ENCODE measurements at places on chromosomes 6 and 20.

GRCh38 chr20:32160341-32160740 is 47.2 kb downstream of the PLAGL2 start:
- no peak for DNase-seq

GRCh38 chr20:2010533-2010932 is 16.7 kb upstream of the PDYN start:
- no peak for DNase-seq

DNA sequence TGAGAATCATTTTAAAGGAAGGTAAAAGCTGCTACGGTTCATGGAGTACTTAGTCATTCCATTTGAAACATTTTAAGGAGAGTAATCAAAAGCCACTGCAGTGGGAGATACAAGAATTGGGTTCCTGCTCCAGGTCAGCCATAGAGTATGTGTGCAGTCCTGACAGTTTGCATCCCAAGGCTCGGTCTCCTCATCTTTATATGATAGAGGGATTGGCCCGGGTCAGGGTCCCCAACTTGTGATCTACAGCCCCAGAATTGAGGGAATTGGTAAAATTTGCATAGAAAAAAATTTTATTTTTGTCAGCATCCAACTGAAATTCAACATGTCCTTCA is 147.4 kb upstream of the PRND start:
- no peak for DNase-seq

- no peak for DNase-seq
Observed at GRCh38 chr6:760982-761955, 68.3 kb upstream of the EXOC2 start.

- DNase-seq = peak; percentile 75
Observed at GRCh38 chr6:134553936-134554335, 236.0 kb upstream of the SGK1 start.

DNA sequence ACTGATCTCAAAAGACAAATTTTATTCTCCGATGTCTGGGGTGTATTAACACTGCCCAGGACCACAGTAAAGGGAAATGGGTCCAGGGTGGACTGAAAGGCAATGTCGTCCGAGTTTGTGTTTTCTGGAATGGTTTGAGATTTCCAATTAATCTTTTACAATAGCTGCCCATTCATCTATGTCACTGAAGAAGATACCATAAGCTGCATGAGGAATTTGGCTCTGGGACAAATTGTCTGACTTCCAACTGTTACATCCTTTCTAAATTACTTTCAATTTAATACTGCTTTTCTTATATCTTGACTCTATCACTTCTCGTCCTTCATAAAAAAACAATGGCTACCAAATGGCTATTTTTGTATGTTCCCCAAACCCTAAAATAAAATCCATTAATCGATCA is 130.7 kb upstream of the KCNK16 start:
- no peak for DNase-seq

DNA sequence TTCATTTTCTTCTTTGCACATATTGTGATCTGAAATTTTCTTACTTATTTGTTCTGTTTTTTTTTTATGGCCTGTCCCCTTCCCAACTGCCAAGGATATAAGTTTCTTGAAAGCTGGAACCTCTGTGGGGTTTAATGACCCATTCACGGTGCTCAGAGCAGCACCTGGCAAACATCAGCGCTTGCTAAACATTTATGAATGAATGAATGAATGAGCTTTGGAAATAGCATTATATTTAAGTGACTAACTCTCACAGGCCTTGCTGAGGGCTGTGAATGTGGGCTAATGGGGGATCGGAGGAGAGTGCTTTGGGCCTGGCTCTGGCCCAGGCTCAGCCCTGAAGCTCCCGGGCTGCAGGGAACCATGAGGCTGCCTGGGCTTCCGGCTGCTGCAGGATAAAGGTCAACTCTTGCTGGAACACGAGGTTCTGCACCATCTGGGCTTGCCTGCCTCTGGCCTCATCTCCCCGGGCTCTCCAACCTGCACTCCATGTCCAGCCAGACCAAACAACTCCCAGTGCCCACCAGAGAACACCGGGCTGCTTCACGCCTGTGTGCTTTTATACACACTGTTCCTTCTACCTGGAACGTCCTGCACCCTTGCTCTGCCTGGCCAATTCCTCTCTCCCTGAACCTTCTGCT is 14.6 kb upstream of the ARMC12 start:
- no peak for DNase-seq

DNA sequence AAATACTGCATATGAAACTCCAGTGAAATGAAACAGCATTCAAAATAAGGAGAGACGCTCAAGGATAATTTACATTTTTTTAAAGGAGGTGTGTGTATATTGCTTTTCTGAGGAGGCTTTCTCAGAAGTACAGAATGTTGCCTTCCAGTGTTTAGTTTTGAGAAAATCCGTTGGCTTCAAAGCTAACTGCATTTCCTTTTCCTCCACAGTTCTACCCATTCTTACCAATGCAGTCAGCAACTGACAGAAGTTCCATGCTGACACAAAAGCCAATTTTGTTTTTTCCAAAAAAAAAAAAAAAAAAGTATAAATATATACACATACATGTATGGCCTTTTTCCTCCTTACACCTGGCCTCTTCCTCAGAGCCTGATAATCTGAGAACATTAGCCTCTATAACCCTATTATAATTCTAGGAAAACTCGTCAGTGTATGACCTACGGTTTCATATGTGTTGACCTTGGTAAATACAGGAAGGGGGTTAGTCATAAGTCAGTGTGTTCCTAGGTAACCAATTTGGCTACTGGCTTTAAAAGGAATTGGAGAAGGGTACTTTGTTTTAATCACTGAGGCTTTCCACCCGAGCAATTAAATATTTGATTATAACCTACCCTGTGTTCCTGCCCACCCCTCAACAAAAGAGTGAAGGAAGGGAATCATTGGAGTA is 24.2 kb downstream of the MGME1 start:
- no peak for DNase-seq

DNA sequence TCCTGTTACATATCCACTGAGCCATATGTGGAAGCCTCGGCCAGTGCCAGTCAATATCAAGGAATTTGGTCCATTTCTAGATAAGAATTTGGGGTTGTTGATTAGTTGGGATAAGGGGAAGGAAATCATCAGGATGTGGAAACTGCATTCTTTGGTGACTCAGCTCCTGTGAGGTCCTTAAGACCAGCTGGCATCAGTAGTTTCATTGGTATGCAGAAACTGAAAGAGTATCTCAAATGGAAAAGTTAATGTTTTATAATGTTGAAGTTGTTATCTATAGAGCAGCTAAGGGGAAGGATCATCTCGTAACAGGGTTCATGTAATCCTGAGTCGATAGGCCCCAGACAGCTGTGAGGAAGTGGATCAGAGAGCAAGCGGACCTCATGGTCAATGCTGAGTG is 87.9 kb upstream of the PRND start:
- peak; percentile 46 for DNase-seq

DNA sequence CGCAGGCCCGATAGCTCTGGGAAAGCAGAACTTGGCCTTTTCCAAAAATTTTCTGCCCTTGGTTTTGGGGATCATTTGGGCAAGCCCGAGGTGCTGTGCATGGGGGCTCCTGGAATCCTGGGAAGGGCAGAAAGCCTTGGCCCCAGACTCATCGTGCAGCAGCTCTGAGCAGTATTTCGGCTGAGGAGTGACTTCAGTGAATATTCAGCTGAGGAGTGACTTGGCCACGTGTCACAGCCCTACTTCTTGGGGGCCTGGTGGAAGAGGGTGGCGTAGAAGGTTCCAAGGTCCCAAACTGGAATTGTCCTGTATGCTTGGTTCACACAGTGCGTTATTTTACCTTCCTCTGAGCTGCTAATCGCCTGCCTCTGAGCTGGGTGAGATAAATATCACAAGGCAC is 1.1 kb upstream of the BMP2 start:
- no peak for DNase-seq

DNA sequence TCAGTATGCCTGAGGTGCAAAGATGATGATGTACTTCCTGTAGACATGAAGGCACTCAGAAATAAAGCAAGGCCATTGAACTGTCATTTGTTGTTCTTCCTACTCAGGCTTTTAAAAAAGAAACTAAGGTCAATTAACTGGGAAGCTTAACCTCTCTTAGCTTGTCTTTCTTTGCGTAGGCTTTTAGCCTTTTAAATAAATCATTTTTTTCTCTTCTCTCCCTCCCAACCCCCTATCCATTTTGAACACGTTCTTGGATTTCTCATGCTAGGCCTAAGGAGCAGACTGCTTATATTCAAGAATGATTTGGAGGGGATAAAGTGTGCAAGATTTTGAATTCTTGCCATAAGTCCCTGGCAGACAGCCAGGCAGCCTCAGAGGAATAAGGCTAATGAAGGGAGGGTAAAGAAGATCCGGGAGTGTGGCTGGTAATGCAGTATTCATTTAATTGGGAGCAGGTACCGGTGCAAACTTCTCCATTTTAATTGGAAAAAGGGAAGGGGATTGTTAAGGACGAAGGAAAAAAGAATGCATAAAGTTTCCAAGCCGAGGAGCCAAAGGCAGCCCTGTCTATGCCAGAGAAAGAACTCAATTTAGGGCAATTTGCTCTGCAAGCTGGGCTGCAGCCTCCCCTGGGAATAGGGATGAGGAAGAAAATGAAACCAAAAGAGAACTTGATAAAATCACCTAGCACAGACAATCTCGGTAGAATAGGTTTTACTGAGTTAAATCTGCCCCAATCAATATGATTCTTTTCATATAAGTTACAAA is 343.8 kb upstream of the MMS22L start:
- no peak for DNase-seq

GRCh38 chr20:50491926-50492634 is 18.1 kb upstream of the PTPN1 start:
- DNase-seq = no peak

DNA sequence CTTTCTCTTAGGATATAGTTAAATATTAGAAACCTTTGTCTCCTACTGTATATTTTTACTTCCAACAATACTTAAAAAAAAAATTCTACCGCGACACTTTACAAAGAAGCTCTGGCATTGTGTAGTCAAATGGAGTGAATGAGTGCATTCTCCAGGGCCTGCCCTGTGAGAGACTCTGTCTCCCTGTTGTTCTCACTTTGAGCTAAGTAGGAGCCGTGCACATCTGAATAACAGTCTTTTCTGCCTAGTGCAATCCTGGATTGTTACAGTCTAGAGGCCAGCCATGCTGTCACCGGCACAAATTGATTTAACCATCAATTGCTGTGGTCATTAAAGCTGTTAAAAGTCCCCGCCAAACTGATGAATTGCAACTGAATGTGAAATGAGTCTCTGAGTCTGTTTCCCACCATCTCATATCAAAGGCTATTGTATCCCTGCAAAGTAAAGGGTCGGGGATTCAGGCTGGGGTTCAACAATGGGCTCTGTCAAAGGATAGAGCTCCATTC is 156.0 kb downstream of the RFPL4B start:
- DNase-seq = no peak

- no peak for DNase-seq
Observed at GRCh38 chr6:108644252-108644651, 83.5 kb downstream of the FOXO3 start.

DNA sequence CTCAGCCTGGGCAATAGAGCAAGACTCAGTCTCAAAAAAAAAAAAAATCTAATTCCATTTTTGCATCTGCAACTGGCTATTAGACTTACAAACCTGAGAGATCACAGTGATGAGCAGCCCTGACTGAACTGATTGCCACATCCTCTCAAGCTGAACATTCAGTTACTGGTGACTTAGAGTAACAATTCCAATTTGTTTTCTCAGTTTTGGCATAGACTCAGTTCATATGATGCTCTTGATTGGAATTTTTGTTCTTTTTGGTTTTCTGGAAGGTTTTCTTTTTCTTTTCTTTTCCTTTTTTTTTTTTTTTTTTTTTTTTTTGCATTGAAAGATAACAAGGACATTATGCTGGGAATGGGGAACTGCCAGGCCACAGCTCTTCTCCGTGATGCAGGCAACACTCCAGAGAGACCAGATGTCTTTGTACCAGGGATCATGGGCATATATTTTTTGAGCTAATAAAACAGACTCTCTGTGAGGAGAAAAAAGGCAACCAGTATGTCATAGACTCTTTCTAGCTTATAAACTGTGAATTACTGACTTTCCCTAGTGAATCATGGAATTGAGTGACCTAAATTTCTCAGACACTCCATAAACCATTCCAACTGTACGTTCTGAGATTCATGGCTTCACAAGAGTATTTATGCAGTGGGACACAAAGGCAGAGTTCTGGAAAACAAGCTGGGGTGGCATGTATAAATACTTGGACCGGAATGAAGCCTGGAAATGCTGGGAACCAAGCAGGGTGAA is 86.0 kb upstream of the SLC2A12 start:
- peak; percentile 67 for DNase-seq

DNA sequence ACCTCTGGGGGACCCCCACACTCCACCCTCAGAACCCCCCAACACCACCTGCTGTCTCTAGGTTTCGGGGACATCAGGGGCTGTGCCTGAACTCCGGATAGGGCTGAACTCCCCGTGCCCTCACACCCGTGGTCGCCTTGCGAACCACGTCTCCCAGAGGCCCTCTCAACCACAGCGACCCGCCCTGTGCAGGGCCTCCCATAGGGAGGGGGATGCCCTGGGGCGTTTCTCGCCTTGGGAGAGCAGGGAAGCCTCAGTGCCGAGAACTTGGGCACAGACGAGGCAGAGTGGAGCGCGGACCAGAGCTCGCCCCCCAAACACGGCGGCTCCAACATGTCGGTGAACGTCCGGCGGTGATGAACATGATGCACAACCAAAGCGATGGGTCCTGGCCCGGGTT is 6.8 kb downstream of the FRMD1 start:
- DNase-seq = no peak

DNA sequence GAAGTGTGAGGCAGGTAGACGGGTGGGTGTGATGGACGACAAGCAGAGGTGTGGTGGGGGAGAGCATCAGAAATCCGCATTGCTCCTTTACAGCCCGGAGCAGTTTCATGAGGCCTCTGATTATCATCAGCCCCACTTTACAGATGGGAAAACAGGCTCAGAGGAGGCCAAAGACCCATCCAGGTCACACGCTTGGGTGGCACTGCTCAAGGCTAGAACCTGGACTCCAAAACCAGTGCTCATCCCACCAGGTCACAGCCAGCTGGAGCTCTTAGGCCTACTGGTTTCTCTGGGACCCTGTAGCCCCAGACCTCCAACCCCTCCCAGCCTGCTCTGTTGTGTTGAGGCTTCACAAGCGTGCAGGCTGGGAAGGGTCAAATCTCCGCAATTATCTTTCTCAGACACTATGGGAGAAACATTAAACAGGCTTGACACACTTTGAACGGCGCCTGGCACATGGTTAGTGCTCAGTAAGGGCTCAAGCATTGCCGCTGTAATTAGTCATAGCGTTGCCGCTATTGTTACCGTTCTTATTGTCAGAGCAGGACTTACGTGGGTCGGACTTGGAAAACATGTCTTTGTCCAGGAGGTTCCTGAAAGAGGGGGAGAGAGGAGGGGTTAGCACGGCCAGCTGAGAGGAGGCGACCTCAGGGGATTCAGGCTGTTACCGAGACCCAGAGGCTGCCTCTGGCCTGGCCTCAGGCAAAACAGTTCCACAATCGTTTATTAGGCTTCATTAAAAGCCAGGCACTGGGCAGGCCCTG is 16.6 kb downstream of the CPNE5 start:
- DNase-seq = no peak

DNA sequence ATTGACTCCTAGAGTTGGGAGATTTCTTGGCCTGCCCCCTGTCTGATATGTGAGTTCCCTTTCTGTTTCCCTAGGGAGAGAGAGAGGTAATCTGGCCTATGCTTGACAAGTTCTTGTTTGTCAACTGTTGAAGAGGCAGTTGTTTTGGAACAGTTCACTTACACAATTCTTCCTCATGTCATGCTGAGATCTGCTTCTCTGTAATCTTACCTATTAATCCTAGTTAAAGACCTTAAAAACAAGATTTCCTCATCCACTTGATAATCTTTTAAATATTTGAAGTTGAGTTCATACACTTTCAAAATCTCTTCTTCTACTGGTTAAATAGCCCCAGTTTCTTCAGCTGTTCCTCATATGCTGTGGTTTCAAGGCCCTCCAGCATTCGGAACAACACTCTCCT is 89.9 kb downstream of the FIG4 start:
- no peak for DNase-seq

Measured in BJ (cell line).